ENCODE measurements at places on chromosomes 1 and 21. TPM values are rescaled to one million over a fixed set of nuclear protein-coding genes. Genes with fewer than 3 reads are reported as not detected.

Gene SLFNL1
- polyA plus RNA-seq = 0.31 TPM

Gene ADAMTS4
- 7.9 TPM for polyA plus RNA-seq

Gene SNAP47
- polyA plus RNA-seq = 9.8 TPM

Gene EFNA3
- 7.0 TPM for polyA plus RNA-seq

Gene ZNF648
- not detected for polyA plus RNA-seq

Gene OR14K1
- not detected for polyA plus RNA-seq

Gene ARHGAP30
- polyA plus RNA-seq = 5.4 TPM

Gene SEMA4A
- polyA plus RNA-seq = 1.7 TPM

Gene SYCP1
- not detected for polyA plus RNA-seq

Gene IFI16
- 6.5 TPM for polyA plus RNA-seq

Gene CACHD1
- polyA plus RNA-seq = 0.81 TPM

Gene KRTAP12-2
- polyA plus RNA-seq = not detected

Gene OR2G6
- not detected for polyA plus RNA-seq

Gene GBP4
- 5.9 TPM for polyA plus RNA-seq

Gene POU3F1
- not detected for polyA plus RNA-seq

Gene CD2
- 3.9 TPM for polyA plus RNA-seq

Gene VHLL
- polyA plus RNA-seq = not detected

Gene CD101
- polyA plus RNA-seq = 1.6 TPM

Gene FAAH
- 28.7 TPM for polyA plus RNA-seq

Gene FNBP1L
- polyA plus RNA-seq = 25.1 TPM

Gene SLC19A1
- 12.6 TPM for polyA plus RNA-seq

Gene KCNC4
- polyA plus RNA-seq = 3.6 TPM

Gene DENND1B
- 11.2 TPM for polyA plus RNA-seq

Gene C1orf226
- 8.1 TPM for polyA plus RNA-seq

Gene KRTAP12-3
- not detected for polyA plus RNA-seq

Gene IL20
- polyA plus RNA-seq = not detected

Data from small intestine (tissue), 16 donors.